DND-41 (cell line): ENCODE measurements at places on chromosomes 16 and 17.

DNA sequence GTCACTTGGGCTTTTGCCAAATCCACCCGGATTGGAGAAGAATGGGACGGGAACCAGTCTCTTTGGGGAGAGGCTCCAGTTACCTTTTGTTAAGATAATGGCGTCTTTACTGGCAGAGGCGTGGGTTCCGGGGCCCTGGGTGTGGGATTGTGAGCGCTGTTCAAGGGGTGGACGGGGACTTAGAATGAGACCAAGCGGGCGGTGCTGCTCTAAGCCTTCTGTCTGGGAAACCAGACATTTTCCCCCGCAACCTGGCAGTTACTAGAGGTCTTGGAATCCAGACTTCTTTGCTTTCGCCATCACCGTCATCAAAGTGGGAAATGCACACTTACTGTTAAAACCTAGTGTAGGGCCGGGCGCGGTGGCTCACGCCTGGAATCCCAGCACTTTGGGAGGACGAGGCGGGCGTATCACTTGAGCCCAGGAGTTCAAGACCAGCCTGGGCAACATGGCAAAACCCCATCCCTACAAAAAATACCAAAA is 706 bp downstream of the TEN1 start:
- H3K27me3 ChIP-seq, result no peaks in the 10 kb centered on the region
- H3K36me3 ChIP-seq, result no peaks in the 10 kb centered on the region; the same call in 1 of the 2 replicates
- peaks cover 36% of the 10 kb centered on the region for H3K4me1 ChIP-seq
- peak overlapping the region; percentile 98 for H3K27ac ChIP-seq
- no peak for DNase-seq

DNA sequence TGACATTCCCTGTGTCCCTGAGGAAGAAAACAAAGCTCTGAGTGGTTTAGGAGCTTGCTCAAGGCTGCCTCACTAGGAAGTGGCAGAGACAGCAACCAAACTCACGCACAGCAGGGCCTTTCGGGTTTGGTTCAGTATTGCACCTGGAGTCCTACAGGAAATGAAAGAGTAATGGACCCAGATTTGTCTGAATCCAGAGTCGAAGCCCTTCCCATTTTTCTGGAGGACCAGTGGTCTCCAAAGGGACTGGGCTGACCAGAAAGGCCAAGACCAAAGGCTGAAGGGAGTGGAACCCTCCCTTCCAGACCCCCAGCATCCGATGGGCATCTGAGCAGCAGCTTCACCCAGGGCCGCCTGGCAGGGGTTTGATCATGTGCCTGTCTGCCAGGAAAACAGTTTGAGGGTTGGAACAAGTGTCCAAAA is 85.5 kb upstream of the RPL38 start:
- no peaks in the 10 kb centered on the region for H3K36me3 ChIP-seq
- no peak overlapping the region for H3K27ac ChIP-seq
- H3K27me3 ChIP-seq, result peaks cover 7% of the 10 kb centered on the region
- no peak overlapping the region for H3K4me3 ChIP-seq

DNA sequence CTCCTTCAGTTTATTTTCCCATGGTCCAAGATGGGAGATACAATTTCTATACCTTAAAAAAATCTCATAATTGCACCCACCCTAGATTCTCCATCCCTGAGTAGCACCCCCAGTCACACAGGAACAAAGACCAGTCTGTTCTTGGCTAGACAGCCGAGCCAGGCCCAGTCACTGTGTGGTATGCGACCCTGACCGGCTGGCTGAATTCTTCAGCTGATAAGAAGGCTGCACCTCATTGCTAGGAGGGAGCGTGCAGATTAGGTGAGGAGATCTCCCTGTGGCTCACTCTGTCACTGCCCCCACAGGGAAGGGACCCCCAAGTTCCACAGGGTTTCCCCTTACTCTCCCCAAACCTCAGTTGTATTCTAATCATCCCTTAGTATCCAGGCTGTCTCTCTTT is 138.7 kb downstream of the SALL1 start:
- H3K27ac ChIP-seq, result no peak overlapping the region
- no peak overlapping the region for H3K4me3 ChIP-seq
- no peak for DNase-seq
- no peaks in the 10 kb centered on the region for H3K4me1 ChIP-seq

- no peaks in the 10 kb centered on the region for H3K27me3 ChIP-seq
- no peak overlapping the region for H3K4me3 ChIP-seq
- H3K36me3 ChIP-seq, result no peaks in the 10 kb centered on the region
These were observed 69.8 kb downstream of the RAB11FIP4 start for GRCh38 chr17:31461227-31461810.

- H3K27ac ChIP-seq, result no peak overlapping the region
- peaks cover 19% of the 10 kb centered on the region for H3K4me1 ChIP-seq
- no peak for DNase-seq
These were observed 9.2 kb downstream of the PMP22 start for GRCh38 chr17:15255713-15256454.

DNA sequence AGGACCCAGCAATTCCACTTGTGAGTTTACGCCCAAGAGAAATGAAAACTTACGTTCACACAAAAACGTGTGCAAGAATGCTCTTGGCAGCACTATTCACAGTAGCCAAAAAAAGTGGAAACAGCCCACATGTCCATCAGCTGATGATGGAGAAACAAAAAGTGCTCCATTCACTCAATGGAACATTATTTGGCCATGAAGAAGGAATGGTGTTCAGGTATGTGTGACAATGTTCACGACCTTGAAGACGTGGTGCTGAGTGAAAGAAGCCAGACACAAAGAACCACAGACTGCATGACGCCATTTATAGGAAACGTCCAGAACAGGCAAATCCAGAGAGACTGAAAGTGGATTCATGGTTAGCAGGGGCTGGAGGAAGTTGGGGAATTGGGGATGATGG is 84.9 kb downstream of the ZDHHC7 start:
- DNase-seq, result no peak
- H3K36me3 ChIP-seq, result no peaks in the 10 kb centered on the region
- no peaks in the 10 kb centered on the region for H3K27me3 ChIP-seq

DNA sequence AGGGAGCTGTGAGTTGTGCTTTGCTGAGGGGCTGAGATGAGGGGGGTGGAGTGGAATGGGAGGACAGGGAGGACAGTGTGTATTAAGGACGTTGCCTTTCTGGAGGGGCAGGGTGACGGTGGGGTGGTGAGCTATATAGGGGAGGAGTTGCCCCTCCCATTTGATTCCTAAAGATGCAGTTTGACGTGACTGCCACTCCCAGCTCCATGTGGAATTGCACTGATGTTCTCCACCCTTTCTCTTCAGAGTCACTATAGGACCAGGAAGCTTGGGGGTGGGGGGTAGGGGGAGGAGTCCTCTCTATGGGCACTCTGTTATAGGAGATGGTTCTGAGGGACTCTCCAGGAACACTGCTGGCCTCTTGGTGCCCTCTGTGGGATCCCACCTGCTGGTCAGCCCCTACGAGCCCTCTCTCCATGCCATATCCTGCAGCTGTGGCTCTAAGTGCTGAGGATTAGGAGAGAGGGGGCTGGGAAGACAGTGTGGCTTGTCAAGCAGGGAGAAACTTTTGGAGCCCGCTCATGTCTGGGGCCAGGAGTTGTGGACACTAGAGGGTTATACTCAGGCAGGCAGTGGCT is 3.8 kb upstream of the NGFR start:
- H3K4me1 ChIP-seq, result peaks cover 16% of the 10 kb centered on the region
- H3K27me3 ChIP-seq, result peaks cover 7% of the 10 kb centered on the region
- no peaks in the 10 kb centered on the region for H3K36me3 ChIP-seq
- DNase-seq, result no peak

- no peak for DNase-seq
- no peak overlapping the region for H3K4me3 ChIP-seq
- no peaks in the 10 kb centered on the region for H3K4me1 ChIP-seq
- peaks cover 19% of the 10 kb centered on the region for H3K27me3 ChIP-seq
- H3K27ac ChIP-seq, result no peak overlapping the region
- H3K36me3 ChIP-seq, result no peaks in the 10 kb centered on the region
These were observed 147.4 kb downstream of the TMEM132E start for GRCh38 chr17:34726536-34727384.

DNA sequence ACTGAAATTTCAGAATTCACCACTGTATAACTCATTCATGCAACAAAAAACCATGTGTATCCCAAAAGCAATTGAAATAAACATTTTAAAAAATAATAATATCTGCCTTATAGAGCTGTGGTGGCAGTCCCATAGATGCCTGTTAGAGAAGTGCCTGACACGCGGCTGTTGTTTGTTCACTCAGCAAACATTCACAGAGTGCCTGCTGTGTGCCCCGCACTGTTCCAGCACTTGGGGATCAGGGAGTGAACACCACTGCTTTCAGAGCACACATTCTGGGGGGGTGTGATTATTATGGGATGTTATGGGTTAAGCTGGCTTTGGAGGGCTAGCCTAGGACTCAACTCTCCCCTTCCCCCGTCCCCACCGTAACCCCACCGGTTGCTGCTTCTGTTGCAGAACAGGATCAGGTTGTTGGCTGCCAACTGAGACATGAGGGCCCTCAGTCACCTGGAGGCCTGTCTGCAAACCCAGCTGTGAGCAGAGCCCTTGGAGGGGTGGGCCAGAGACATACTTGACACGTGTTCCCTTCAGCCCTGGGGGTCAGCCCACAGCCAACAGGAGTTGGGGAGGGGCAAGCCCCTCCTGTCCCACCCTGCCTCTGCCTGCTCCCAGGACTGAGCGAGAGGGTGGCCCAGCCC is 103.3 kb upstream of the CIBAR2 start:
- H3K4me1 ChIP-seq, result no peaks in the 10 kb centered on the region
- no peak overlapping the region for H3K4me3 ChIP-seq
- H3K27me3 ChIP-seq, result peaks cover 3% of the 10 kb centered on the region
- DNase-seq, result no peak
- no peak overlapping the region for H3K27ac ChIP-seq

- H3K27me3 ChIP-seq, result no peaks in the 10 kb centered on the region
- peaks cover 6% of the 10 kb centered on the region; the same call in 1 of the 2 replicates for H3K36me3 ChIP-seq
- no peak for DNase-seq
These were observed 36.8 kb downstream of the HS3ST3B1 start for GRCh38 chr17:14337596-14338079.

DNA sequence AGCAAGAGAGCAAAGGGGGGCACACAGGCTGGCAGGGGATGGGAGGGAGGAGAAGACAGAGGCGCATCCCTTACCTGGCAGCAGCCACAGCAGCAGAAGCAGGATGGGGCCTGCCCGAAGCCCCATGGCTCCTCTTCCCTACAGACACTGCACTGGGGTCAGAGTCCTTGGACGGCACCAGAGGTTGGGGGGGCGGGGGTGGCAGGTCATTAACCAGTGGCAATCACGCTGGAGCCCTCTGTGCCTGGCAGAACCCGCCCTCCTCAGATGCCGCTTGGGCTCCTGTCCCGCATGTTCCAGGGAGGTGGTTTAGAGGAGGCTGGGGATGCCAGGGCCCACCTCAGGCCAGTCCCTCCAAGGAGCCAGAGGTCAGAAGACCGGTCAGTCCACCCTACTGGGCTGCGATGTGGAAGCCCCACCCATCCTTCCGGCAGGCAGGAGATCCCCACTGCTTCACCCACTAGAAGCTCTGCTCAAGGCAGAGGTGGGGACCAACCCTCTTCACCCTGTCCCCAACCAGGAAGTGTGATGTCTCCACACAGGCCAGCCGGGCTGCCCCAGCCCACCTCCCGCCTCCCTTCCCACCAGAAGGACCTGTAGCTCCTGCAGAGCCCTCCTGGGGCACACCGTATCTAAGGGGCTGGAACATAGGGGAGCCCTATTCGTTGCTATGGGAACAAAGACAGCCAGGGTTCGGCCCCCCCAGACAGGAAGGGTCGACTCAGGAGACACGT is 11.7 kb downstream of the ZG16B start:
- no peaks in the 10 kb centered on the region for H3K36me3 ChIP-seq
- H3K4me3 ChIP-seq, result no peak overlapping the region
- no peak for DNase-seq
- H3K27me3 ChIP-seq, result no peaks in the 10 kb centered on the region
- H3K27ac ChIP-seq, result no peak overlapping the region

DNA sequence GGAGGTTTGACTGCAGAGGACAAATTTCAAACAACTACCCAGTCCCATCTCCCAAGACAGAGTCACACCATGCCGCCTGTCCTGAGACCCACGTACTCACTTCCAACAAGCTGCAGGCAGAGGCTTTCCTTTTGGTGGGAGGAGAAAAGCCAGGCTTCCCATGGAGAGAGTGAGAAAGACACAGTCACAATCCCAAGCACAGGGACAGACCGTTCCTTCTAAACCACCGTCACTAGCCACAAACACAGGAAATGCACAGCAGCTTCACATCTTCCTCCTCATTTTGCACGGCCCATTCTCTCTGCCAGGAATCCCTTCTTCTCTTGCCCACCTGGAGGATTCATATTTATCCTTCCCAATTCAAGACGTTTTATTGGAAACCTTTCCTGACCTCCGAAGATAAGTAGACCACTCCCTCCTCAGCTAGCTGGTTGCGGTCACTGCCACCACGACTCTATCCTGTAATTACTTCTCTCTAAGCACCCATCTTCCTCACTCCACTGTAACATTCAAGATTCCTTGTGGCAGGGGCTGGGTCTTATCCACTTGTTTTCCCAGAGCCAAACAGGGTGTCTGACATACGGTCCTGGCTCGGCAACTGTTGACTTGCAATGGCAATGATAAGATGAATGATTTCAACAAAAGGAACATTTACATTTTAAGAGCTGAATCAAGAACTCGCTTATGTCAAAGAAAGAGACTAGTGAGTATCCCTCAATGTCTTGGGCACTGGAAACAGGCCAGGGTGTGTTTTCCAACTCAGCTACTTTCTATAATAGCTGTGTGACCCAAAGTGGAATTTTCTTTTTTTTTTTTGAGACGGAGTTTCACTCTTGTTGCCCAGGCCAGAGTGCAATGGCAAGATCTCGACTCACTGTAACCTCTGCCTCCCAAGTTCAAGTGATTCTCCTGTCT is 87.6 kb downstream of the XYLT1 start:
- H3K4me1 ChIP-seq, result no peaks in the 10 kb centered on the region
- H3K27me3 ChIP-seq, result peaks cover 3% of the 10 kb centered on the region
- H3K36me3 ChIP-seq, result no peaks in the 10 kb centered on the region
- no peak for DNase-seq
- H3K27ac ChIP-seq, result no peak overlapping the region
- no peak overlapping the region for H3K4me3 ChIP-seq

- no peak for DNase-seq
- no peaks in the 10 kb centered on the region for H3K36me3 ChIP-seq
- no peaks in the 10 kb centered on the region for H3K4me1 ChIP-seq
- no peak overlapping the region for H3K27ac ChIP-seq
- no peak overlapping the region for H3K4me3 ChIP-seq
- H3K27me3 ChIP-seq, result peaks cover 7% of the 10 kb centered on the region
These were observed 30.9 kb upstream of the PLLP start for GRCh38 chr16:57315416-57315815.

GRCh38 chr16:87701505-87701921 is 64.3 kb downstream of the KLHDC4 start:
- no peak overlapping the region for H3K4me3 ChIP-seq
- no peak for DNase-seq
- H3K4me1 ChIP-seq, result no peaks in the 10 kb centered on the region
- peaks cover 84% of the 10 kb centered on the region for H3K36me3 ChIP-seq
- H3K27ac ChIP-seq, result 0 out of 2 replicates have a peak overlapping the region, but pooled peaks have one; percentile 22

DNA sequence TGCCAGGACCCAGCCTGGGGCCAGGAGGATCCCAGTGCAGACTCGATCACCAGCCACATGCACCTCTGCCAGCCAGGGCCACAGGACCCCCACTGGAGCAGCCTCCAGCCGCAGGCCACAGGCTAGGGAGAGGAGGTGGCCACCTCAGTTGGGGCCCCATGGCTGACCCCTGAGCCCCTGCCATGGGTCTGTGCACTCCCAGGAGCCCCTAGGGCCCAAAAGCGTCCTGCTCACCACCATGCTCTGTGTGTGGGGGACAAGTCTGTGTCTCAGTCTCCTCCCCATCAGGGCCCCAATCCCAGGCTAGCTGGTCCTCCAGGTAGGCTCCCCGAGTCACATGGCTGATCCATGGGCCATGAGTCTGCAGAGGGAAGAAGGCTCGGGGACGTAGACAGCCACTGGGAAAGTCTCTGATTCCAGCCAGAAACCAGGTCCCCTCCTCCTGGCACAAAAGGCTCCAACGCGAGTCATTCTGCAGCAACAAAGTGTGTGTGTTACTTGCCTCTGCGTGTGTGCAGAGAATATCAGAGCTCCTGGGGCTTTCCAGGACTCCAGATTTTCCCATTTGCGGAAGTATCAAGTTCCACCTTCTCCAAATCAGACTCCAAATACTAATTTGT is 6.1 kb upstream of the PRSS8 start:
- no peaks in the 10 kb centered on the region for H3K36me3 ChIP-seq
- peak overlapping the region; percentile 47 for H3K4me3 ChIP-seq
- H3K4me1 ChIP-seq, result peaks cover 18% of the 10 kb centered on the region
